ENCODE measurements at places on chromosomes 6 and 20.

GRCh38 chr6:127173156-127173940 is 54.9 kb downstream of the RSPO3 start:
- no peak for DNase-seq

DNA sequence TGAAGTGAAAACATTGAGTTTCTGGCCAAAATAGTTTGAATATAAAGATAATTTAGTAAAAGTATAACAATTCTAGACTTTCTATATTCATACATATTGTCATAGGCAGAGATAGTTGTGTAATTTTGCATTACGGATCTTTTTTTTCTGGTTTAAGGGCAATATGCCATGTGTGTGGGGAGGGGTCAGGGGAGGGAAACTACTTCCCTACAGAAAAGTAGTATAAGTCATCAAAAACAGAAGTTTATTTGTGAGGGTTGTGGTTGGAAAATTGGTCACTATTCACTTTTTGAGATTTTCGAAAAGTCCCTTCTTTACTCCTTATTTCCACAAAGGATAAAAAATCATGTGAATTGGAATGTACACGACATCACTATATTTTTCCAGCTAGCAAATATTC is 288.2 kb upstream of the PREP start:
- DNase-seq, result no peak

- peak; percentile 28 for DNase-seq
These were observed 702.1 kb downstream of the RFPL4B start for GRCh38 chr6:113049190-113049589.

DNA sequence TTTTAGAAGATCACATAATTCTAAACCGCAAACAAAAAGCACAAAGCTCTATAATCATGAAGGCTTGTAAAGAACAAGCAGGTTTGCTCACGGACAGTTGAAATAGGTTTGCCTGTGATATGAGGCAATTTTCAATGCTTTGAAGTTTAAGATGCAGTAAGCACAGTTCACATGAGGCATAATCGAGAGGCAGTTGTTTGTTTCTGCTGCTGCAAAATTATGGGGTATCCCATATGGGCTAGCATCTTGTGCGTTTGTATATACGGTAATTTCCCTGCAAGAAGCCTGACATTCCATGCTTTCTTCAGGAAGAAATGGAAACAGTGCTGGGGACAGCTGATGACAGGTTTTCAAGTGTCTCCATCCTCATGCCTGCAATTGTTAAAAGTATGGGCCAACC is 94.6 kb upstream of the MC3R start:
- no peak for DNase-seq

DNA sequence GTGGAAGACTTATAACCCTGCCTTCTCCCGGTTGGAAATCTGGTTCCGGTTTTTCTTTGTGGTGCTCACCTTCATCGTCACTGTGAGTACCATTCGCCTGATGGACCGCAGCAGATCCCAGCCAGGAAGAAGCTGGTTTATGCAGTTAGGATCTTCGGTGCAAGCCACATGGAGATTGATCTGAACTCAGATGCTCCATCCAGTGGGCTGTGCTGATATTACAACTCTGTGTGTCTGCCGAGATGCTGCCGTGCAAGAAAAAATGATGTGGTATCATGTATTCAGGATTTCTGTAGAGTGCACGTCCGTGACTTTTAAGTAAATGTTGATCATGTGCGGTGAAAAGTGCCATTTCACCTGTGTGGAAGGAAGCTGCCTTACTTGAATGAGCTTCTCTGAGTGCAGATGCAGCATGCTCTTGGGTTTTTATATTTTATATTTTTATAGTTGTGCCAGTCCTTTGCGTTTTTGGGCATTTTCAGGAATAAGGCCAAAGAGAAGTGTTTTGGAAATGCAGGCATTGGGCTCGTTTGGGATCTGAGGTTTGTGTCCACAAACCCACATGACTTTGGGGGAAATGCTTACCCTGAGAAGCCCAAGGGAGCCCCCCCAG is 39.2 kb downstream of the DYNLT1 start:
- DNase-seq, result peak; percentile 77

- DNase-seq, result peak; percentile 23
These were observed 1.6 kb upstream of the HEY2 start for GRCh38 chr6:125747589-125748405.

DNA sequence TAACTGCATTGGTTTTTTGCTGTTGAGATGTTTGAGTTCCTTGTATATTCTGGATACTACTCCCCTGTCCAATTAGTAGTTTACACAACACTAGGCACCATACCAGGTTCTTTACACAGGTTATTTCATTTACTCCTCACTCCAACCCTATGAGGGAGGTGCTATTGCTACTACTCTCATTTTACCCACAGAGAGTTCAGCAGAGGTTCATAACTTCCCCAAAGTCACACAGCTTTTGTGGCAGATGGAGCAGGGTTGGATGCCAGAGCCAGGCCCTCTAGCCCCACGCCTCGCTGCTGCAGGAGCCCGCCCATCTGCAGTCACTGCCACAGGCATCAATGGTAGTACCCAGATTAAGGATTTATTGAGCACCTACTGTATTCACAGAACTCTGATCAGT is 61.7 kb upstream of the MAP3K4 start:
- no peak for DNase-seq

- DNase-seq, result peak; percentile 86
These were observed 5.9 kb downstream of the CASS4 start for GRCh38 chr20:56417911-56418310.

DNA sequence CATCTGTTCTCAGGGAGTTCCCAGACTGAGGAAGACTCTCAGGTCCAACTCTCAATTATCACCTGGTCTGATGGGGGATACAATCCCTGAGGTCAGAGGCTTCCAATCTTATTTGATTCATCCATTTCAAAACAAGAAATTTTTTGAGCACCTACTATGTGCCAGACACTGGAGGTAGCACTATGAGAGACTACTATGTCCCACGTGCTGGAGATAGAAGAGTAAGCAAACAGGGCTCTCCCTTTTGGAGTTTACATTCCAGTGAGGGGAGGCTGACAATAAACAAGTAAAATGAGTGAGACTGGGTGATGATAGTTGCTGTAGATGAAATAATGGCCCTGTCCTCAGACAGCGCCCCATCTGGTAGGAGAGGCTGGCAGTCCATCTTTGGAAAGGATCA is 16.5 kb downstream of the TMEM151B start:
- DNase-seq, result no peak

GRCh38 chr6:125811259-125811658 is 20.5 kb downstream of the NCOA7 start:
- no peak for DNase-seq

GRCh38 chr6:10174056-10174455 is 240.8 kb downstream of the TFAP2A start:
- DNase-seq, result no peak

- no peak for DNase-seq
These were observed 91.3 kb downstream of the PDE10A start for GRCh38 chr6:165571721-165572132.

- DNase-seq, result peak; percentile 88
These were observed 38.5 kb upstream of the CAP2 start for GRCh38 chr6:17354700-17355403.

GRCh38 chr6:8844968-8845367 is 409.6 kb upstream of the SLC35B3 start:
- DNase-seq, result no peak

DNA sequence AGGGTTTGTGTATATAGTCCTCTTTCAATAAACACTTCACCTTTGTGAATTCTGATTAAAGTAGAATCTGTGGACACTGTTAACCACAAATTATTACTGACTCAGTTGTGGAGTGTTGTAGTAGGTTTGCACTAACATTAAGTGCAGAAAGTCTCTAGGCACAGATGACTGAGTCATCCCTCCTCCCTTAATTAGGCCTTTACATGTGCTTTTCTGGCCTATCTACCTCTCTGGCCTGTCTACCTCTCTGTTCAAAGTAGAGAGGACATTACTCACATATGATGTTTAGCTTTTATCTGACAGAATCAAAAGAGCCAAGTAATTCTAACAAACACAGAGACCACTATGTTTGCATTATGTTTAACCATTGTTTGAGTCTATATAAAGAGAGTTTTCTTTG is 783.0 kb downstream of the TENT5A start:
- DNase-seq, result no peak

DNA sequence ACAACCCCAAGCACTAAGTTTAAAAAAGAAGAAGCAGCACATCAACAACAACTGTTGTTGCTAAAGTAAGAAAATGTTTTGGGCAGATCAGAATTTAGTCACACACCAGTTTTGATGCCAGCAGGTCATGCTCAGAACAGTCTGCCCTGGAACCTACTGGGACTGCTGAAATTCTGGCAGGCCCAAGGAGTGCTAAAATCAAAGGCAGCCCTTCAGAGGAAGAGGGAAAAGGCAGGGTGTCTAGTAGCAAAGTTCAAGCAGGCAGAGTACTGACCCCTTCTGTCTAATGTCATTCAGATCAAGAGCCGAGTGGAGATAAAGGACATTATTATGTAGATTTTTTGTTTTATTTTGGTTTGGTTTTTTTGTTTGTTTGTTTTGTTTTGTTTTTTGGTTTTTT is 96.6 kb upstream of the LOC128125822 start:
- DNase-seq, result no peak

DNA sequence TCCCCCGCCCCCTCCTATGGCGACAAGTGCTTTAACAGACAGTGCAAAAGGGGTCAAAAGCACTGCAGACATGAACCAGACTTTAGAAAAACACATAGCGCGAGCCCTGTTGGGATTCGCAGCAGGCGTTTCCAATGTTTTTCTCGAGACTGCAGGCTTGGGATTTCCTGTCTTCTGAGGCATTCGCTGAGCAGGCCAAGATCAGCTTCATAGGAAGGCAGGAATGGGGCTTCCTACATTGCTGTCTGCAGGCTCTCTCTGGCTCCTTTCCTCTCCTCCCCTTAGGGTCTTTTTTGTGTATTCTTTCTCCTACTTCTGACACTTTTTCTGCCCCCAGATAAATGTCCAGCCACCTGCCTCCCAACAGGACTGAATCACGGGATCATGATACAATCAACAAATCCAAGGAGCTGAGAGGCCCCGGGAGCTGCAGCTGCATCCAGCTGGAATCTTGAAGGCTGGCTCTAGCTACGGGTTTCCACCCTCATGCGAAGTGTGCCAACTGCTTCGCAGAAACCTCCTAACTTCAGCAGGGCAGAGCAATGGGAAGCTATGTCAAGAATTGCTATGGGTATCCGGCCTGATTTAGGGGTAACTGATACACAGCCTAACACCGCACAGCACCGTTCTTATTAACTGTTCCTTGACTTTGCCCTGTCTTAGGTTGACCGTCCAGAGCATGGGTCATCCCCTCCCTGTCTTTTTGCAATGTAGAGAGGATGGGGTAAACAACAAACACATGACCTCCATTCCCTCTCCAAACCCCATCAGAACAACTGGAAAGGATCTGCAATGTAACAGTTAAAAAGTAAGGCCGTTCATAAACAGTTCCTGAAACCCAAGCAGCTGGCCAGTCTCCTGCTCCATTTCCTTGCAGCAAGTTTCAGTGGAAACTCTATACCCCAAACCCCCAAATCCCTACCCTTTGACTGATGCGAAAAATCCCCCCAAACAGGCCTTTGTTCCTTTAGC is 31.5 kb downstream of the SNX5 start:
- DNase-seq, result peak; percentile 28

GRCh38 chr6:128280066-128280465 is 240.3 kb downstream of the PTPRK start:
- DNase-seq, result no peak

DNA sequence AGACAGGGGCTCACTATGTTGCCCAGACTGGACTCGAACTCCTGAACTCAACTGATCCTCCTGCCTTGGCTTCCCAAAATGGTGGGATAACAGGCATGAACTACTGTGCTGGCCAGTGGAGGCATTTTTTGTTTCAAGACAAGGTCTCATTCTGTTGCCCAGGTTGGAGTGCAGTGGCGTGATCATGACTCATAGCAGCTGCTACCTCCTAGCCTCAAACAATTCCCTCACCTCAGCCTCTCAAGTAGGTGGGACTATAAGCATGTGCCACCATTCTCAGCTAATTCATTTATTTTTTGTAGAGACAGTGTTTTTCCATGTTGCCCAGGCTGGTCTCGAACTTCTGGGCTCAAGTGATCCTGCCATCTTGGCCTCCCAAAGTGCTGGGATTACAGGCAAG is 17.2 kb downstream of the ENPP3 start:
- DNase-seq, result no peak

GRCh38 chr6:41518118-41518517 is 28.1 kb upstream of the FOXP4 start:
- no peak for DNase-seq

- no peak for DNase-seq
These were observed 91.9 kb downstream of the CD164 start for GRCh38 chr6:109290143-109290931.

DNA sequence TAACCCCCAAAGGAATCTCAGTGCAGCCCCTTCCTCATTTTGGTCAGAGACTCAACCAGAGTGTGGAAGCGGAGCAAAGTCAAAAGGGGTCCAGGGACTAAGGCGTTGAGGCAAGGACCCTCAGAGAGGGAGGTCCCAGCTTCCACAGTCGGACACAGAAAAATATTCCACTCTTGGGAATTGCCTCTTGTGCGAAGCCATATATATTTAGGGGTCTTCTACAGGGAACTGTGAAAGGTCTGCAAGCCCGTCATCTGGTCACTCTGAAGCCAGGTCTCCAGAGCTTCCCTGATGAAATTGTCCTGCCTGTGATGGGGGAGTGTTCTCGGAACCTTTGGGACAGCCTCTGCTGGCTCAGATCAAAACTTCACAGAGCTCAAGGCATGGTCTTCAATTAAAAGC is 160.8 kb downstream of the TBXT start:
- peak; percentile 19 for DNase-seq

DNA sequence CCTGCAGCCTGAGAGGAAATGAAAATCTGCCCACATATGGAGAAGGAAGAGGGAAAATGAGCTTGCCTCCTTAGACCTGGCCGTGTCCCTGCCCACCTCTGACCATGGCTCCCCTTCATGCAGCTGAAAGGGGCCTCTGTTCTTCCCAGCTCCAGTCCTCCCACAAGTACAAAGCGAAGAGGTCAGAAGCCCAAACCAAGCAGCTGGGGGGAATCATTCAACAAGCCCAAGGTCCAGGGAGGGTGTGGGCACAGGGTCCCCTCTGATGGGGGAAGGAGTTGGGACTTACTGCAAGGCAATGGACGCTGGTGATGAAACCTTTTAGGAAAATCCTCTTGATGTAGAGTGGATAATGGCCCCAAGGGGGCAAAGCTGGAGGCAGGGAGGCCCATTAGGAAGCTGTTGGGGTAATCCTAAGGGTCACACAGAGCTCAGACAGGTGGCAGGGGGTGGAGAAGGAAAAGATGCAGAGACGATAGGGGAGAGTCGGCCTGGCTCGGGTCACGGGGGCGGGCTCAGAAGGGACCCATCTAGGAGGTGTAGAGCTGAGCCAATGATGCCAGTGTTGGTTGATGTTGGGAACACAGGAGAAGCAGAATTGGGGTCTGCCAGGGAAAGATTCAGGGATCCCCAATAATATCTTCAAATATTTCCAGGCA is 16.1 kb upstream of the GRM4 start:
- DNase-seq, result no peak

DNA sequence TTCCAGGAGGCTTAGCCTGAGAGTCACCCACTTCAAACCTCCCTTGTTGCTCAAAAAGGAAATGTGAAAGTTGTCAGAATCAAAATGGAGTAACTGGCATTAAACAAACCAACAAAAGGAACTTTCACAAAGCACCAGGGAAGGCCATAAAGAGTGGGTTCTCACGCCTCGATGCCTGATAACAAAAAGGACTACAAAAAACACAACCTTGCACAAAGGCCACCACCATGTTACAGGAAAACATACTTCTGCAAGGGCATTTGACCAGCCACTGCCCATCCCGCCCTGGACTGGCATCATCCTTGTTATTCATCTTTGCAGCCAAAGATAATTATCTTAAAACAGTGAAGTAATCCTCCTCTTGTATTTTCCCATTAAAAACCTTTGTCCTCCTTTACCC is 34.8 kb downstream of the RNASET2 start:
- DNase-seq, result no peak

GRCh38 chr6:28868873-28869272 is 54.9 kb downstream of the TRIM27 start:
- no peak for DNase-seq
